Right lobe of liver (tissue), 6 donors: ENCODE measurements at places on chromosomes 11 and 22.

GRCh38 chr11:60594998-60595642, 79.9 kb downstream of the MS4A13 start:
- DNase-seq, result no peak

DNA sequence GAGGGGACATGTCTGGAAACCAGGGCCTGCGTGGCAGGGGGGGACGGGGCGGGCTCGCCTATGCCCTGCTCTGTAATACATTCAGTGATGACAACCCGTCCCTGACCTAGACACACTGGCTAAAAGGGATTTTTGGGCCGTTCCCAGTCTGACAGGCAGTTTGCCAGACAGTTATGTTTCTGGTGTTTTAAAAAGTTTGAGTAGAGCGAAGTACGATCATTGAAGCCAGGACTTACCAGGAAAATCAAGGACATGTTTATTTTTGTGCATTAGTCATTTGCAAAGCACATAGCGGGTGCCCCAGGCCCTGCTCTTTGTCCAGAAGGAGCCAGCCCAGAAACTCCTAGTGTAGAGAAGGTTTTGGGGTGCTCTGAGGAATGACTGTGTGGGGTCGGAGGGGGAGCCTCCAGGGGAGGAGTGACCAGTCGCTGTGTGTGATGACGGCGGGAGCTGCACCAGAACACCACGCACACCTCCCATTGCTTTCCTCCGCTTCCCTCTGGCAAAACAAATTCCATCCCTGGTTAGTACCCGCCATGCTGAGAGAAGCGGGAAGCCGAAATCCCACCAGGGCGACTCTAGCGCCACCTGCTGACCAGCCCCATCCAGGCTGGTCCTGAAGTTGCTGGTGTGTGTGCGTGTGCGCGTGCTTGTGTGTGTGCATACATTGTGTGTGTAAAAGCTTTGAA, 50.8 kb downstream of the FBLN1 start:
- no peak for DNase-seq

DNA sequence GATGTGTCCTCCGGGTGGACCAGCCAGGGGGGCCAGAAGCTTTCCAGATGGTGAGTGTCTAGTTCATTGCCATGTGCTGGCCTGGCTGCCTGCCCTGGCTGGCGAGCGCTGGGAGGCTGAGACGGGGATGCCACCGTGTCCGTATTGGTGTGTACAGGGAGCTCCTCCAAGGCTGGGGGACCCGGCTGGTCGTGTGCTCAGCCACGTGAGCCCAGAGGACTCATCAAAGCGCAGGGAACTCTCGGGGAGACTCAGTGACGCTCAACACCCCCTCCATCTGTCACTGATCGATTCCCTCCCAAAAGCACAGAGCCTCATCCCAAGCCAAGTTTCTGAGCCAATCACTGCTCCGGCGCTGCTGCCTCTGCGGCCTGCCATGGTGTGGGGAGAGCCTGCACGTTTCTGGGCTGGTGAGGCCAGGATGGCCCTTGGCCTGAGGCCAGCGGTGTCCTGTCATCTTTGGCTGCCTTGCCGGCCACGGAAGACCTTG, 423.7 kb downstream of the SHANK2 start:
- DNase-seq, result no peak

- no peak for DNase-seq
Measured at GRCh38 chr11:105226091-105226490, 86.5 kb upstream of the CARD18 start.

GRCh38 chr11:131796541-131796940, 426.1 kb downstream of the NTM start:
- DNase-seq, result no peak

- no peak for DNase-seq
Measured at GRCh38 chr11:118789501-118790356, 1.2 kb downstream of the DDX6 start.

DNA sequence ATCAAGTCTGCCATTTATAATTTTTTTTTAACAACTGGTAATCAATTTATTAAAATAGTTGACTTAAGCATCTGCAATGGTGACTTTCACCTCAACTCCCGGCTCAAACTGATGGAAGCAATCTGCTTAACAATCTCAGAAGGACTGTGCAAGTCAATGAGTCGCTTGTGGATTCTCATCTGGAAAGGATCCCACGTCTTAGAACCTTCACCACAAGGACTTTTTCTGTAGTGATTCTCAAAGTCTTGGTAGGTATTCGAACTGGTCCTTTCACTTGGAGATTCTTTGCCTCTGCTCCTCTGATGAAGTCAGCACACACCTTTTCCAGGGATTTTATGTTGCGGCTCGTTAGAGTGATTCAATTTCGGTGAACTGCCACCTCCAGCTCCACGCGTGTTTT, 7.3 kb downstream of the RSF1 start:
- DNase-seq, result no peak

GRCh38 chr11:36110668-36111410, 167.0 kb downstream of the LDLRAD3 start:
- DNase-seq, result no peak

GRCh38 chr11:5267033-5267563, 2.6 kb downstream of the HBE1 start:
- DNase-seq, result no peak
